ENCODE measurements at places on chromosomes 4 and X.

DNA sequence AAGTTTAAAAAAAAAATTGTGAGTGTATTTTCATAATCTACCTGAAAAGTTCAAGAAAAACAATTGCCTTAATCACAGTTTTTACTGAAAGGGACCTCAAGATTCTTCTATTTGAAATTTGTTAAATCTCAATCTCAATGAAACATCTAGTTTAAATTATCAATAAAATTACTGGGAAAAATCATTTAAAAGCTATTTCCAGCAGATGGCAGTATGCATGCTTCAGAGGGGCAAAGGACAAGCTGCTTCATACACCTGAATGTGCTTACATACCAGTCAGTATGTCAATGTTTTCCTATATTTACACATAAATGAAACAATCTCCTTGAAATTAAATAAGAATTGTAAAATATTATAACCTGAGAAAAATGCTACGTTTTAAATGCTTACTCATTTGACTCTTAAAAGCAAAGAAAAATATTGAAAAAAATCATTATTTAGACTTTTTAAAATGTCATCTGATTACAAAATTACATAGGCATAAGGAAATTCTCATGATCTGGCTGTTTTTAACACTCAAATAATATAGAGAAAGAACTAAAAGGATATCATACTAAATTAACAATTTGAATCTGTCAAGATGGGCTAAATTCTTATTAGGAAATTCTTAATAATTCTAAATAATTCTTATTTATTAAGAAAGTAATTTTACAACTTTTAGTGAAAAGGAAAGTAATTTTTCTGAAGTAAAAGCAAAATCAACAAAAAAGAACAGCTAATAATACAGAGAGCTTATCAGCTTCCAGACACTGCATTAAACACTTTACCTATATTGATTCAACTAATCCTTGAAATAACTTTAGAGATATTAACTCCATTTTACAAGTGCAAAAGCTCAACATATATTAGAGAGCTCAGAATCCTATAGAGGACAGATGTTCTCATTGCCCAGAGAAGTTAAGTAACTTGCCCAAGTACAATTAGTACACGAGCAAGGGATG is 242.1 kb downstream of the ADAMTS3 start:
- peak; percentile 12 for DNase-seq

DNA sequence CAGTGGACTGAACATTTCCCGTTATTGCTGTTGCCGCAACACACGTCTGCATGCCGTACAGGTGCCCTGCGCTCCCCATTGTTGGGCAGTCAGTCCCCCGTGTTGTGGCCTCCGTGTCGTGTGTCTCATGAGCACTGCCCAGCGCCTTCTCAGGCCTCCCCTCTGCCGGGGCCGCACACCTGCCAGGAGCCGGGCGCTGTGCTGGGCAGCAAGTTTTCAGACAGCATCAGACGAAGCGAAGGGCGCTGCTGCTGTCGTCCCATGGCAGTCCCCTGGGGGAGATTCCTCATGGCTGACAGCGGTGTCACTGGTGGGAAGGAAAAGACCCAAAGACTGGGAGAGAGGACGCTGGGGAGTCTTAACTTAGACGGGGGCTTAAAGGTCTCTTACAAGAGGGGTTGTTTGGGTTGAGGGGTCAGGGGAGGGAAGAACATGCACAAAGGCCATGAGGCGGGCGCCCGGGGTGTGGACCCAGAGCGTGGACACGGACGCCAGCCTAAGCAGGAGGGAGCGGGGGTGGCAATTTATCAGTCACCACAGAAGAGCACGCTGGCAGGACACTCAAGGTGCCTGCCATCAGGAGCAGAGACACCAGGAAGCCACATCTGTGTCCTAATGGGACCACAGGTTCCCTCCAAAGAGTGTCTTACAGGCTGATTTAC is 47.3 kb downstream of the RGS12 start:
- no peak for DNase-seq

DNA sequence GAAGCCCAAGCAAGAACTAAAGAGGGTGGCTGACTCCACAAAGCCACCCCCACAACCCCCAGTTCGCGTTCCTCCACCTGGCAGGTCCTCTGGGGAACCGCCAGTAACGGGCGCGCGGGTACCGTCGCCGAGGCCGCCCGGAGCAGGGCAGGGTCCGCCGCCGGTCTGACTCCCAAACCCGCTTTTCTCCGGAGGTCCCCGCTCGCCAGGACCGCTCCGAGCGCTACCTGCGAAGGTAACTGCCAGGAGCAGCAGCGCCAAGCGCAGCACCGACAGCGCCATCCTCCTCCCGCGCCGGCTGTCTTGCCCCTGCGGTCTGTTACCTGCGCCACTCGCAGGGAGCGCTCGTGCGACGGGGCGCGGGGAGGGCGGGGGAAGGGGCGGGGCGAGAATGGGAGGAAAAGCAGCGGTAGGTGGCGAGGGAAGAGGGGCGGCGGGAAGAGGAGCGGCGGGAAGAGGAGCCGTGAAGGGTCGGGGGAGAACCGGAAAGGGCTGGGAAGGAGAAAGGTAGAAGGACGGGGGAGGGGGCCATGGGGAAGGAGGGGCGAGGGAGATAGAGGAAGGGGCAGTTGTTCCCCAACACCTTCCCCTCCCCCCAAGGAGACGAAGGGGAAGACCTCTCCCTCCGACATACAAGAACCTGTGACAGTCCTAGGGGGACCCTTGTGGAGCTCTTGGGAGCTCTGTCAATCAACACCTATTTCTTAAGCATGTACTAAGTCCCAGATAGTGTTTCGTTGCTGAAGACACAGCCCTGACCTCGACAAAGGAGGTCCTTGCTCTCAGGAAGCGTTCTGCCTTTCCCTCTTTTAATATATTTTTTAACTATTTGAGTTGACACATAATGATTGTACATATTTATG is at the start of gene SPINK2:
SPINK2 (minus strand) TSS at position 321 of the 863 bp plus-strand sequence; CDS start at position 282, 39 bp downstream.
- DNase-seq = no peak

DNA sequence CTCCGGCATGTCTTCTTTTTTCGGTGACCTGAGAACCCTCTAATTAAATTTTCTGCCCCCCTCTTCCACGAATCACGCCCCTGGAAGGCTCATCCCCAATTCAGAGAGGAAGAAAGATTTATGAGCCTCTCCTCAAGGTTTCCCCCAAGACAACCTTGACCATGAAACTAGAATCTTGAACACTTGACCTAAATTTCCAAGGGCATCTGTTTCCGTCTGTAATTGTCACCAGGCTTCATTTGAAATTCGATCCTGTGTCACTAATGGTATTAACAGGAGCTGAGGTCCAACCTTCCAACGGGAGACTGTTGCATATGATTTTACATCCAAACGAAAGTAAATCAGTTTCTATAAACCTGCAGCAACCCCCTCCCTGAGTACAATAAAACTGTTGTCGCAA is 139.9 kb upstream of the ZIC3 start:
- no peak for DNase-seq

- no peak for DNase-seq
Observed at GRCh38 chr4:123809864-123810263, 413.3 kb downstream of the SPRY1 start.

- DNase-seq = no peak
Observed at GRCh38 chrX:10001496-10001895, 34.3 kb downstream of the CLDN34 start.

- peak; percentile 92 for DNase-seq
Observed at GRCh38 chr4:117324851-117325491, 239.6 kb upstream of the TRAM1L1 start.

DNA sequence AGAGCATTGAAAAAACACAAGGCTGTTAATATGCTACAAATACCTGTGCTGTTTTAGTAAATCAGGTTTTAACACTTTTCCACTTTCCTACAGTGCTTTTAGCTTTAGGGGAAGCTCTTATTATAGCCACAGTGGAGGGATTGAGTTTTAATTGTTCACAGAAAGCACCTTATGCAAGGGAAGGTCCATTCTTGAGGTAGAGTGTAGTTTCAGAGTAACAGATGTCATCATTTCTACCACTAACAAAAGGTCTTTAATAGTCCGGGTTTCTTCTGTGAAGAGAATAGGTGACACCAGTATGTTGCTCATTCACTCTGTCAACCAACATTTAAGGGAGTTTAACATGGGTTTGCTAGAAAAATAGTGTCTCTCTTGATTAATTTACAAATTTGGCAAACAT is 104.4 kb downstream of the STIM2 start:
- DNase-seq = no peak

DNA sequence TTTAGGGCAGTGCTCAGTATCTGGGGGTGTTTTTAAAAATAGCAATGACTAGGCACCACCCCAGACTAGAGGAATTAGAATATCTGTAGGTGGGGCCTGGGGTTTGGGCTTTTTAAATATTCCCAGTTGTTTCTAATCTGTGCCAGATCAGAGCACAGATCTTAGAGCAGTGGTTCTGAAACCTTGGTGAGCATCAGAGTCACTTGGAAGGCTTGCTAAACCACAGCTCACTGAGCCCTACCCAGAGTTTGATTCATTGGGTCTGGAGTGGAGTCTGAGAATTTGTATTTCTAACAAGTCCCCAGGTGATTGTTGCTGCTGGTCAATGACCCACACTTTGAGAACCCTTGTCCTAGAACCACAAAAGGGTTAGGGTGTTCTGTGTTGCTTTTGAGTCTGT is 16.7 kb downstream of the HADH start:
- no peak for DNase-seq

DNA sequence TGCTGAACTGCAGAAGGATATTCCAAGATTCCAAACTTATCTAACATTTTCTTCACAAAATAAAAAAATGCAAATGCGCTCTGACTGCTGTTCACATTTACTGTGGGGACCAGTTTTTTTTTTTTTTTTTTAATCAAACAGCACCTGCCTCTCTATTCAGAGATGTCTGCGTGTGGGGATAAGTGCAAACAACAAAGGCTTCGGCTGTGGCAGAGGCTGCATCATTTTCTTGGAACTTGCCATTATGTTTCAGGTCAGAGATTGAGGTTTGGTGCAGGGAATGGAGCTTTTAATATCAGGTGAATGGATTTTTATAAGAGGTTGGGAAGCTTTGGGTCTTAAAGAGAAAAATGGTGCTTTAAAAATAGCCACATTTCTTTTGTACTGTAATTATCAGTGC is 78.2 kb upstream of the TET2 start:
- no peak for DNase-seq

GRCh38 chr4:72893354-72894066 is 176.0 kb downstream of the COX18 start:
- no peak for DNase-seq

DNA sequence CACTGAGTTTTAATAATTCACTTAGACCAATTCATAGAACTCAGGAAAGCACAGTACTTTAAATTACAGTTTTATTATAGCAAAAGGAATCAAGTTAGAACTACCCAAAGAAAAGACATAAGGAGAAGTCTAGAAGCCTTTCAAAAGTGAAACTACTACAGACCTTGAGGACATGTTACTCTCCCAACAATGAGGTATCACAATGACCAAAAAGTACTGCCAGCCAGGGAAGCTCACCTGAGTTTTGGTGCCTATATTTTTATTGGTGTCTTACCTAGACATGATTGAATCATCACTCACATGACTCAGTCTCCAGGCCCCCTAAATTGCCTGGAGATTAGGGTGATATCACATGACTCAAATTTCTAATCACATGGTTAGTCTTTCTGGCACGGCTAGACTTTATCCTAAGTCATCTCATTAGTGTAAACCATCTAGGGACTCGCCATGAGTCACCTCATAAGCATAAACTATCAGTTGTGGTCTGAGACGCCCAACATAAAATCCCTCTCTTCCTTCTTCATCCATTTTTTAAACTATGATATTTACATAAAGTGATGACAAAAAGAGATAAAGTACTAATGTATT is 372.3 kb downstream of the TMA16 start:
- DNase-seq = no peak

- DNase-seq = no peak
Observed at GRCh38 chrX:54807524-54808108, at the start of gene MAGED2. TSS of gene MAGED2 (plus strand) at chrX:54807745. CDS start at chrX:54809332, 1,587 bp downstream.

- no peak for DNase-seq
Observed at GRCh38 chr4:137417676-137418075, 114.6 kb downstream of the PCDH18 start.

DNA sequence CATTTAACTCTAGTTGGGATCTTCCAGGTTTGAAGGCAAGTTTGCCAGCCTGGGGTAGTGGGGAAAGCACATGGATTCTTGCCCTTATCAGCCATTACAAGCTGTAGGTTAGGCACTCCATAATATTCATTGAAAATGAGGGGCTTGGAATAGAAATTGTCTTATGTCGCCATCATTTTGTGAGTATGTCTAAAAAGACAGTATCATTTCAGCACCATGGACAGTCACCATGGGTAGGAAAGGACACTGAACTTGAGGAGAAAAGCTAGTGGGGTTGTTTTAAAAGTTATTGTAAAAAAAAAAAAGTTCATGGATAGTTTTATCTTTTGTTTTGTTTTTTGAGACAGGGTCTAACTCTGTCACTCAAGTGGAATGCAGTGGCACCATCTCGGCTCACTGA is 356.1 kb downstream of the HNRNPD start:
- DNase-seq = peak; percentile 3

GRCh38 chr4:37953156-37953555 is 7.0 kb upstream of the PTTG2 start:
- DNase-seq = no peak

DNA sequence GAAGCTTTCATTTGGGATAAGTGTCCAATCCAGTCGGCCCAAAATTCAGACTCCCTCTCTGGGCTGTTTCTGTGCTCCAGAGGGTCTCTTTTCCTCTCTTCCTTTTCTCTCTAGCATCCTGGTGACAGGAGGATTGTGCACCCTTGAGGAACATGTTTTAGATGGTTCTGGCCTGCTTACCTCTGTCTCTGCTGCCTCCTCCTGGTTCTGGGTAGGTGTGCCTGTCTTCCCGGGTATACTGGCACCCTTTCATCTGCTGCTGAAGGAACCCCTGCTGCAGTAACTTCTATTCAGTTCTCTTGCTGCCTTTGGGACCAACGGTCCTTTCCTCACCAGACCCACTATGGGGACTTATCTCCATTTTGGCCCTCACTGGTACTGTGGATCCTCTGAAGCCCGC is 53.2 kb downstream of the HMGB2 start:
- no peak for DNase-seq

DNA sequence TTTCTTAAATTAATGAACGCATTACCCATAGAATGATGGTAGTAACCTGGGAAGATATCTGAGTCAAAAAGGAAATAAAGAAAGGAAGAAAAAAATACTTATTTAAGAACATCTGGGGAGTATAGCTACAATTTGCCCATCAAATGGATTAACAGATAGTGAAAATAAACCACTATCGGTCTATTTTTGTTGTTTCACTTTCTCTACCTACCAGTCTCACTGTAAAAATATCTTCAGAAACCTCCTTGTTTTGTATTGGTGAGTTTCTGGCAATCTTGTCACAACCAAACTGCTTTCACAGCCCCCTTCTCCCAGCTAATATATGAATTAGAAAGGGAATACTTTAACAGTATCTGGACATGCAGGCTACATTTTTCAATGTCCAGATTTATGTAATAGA is 783.5 kb downstream of the STPG2 start:
- no peak for DNase-seq

GRCh38 chr4:100086766-100087431 is 103.4 kb downstream of the DDIT4L start:
- no peak for DNase-seq

- DNase-seq = no peak
Observed at GRCh38 chr4:104966349-104967033, 180.2 kb upstream of the TET2 start.
